ENCODE measurements at places on chromosomes 13 and 19.

GRCh38 chr13:24737042-24737441, 26.9 kb upstream of the RNF17 start:
- DNase-seq, result no peak

- no peak for DNase-seq
These were observed 460 bp downstream of the MEDAG start for GRCh38 chr13:30906411-30907051.

GRCh38 chr19:30106417-30107095, 164.5 kb downstream of the URI1 start:
- DNase-seq, result no peak

DNA sequence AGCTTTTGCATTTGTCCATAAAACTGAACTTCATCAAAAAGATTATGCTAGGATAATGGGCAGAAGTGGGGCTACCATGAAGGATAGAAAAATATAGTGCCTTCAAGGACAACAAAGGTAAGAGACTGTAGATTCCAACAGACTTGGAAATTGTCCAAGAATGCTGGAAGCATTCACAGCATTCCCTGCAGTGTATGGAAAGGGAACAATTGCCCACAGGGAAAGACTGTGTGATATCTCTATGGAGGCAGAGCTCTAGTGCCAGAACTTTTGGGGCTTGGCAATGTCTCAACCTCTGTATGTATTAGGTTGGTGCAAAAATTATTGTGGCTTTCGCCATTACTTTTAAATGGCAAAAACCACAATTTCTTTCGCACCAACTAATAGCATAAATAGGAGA, 1598.8 kb upstream of the MIR17HG start:
- DNase-seq, result no peak

- DNase-seq, result no peak
These were observed 1692.1 kb downstream of the EFNB2 start for GRCh38 chr13:104843401-104843800.

- no peak for DNase-seq
These were observed 2.4 kb downstream of the PPP1R13L start for GRCh38 chr19:45402298-45403061.

DNA sequence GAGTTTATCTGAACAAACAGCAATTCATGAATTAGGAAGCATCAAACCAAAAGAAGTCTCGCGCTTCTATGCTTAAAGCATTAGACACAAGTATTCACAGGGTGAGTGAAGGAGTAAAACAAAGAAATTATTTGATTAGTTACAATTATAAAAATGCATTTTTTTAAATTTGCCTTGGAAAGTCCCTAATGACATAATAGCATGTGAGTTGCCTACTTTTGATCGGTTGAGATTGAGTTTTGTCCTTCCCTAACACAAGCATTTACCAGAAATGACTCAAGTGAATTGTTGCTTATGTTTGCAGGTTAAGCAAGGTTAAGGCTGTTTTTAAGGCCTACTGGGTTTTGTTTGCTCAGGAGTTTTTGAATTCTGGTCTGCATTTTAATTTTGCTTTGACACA, 389 bp upstream of the ZNF649 start:
- no peak for DNase-seq

- DNase-seq, result no peak
These were observed 37.4 kb upstream of the EHD2 start for GRCh38 chr19:47675859-47676258.

GRCh38 chr13:80483157-80483556, 142.2 kb upstream of the SPRY2 start:
- no peak for DNase-seq

GRCh38 chr13:113418722-113419049, 34.6 kb downstream of the ADPRHL1 start:
- no peak for DNase-seq

DNA sequence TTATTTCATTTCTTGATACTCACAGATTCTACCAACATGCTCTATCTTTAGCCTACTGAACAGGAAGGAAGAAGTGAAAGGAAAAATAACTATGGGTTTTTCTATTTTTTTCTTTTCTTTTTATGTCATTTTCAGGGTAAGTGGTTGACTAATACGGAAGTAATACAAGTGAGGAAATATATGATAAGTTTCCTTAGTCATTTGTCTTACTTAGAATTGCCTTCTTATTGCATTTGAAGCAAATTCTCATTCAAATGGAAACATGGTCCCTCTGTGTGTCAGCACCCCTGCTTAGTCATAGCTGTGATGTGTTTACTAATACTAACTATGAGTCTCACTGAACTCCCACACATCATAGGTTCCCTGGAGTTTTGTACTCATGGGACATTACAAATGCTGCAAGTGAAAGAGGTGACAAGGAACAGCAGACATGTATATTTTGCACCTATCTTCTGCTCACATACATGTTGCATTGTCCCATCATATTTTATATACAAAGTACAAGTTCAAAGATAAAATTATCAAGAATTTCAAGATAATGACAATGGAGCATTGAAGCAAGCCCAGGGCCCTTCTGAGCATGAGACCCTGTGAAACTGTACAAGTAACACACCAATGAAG, 60.1 kb downstream of the DCT start:
- no peak for DNase-seq

- DNase-seq, result no peak
These were observed 5.4 kb downstream of the SERTAD1 start for GRCh38 chr19:40420451-40420765.

Data from T follicular helper cell (primary cell).